ENCODE measurements at places on chromosomes 7 and 10. TPM values are rescaled to one million over a fixed set of nuclear protein-coding genes. Genes with fewer than 3 reads are reported as not detected.

Gene NDUFA5
- total RNA-seq = 25.2 TPM

Gene C10orf105
- total RNA-seq = 1.2 TPM

Gene TRPV5
- total RNA-seq = not detected

Gene DENND2A
- 61.8 TPM for total RNA-seq

Gene CNTNAP2
- 0.65 TPM for total RNA-seq

Gene CTAGE8
- 1.6 TPM for total RNA-seq

Gene GTF2I
- total RNA-seq = 153 TPM

Gene NEUROD6
- not detected for total RNA-seq

Gene RTKN2
- 0.61 TPM for total RNA-seq

Gene RASSF4
- total RNA-seq = 7.8 TPM

Gene ERVW-1
- not detected for total RNA-seq

Gene ZNF33B
- total RNA-seq = 13.3 TPM

Gene TMEM196
- total RNA-seq = not detected

Gene HSPA12A
- 11.8 TPM for total RNA-seq

Gene JAKMIP3
- 0.32 TPM for total RNA-seq

Gene OR2A7
- total RNA-seq = 1.3 TPM

Gene SH3PXD2A
- 83.9 TPM for total RNA-seq

Gene ASB10
- total RNA-seq = not detected
